NCI-H1417 treated with DMSO at 0.1 percent for 48 hours (cell line): ENCODE measurements at places on chromosomes 11 and 22.

DNA sequence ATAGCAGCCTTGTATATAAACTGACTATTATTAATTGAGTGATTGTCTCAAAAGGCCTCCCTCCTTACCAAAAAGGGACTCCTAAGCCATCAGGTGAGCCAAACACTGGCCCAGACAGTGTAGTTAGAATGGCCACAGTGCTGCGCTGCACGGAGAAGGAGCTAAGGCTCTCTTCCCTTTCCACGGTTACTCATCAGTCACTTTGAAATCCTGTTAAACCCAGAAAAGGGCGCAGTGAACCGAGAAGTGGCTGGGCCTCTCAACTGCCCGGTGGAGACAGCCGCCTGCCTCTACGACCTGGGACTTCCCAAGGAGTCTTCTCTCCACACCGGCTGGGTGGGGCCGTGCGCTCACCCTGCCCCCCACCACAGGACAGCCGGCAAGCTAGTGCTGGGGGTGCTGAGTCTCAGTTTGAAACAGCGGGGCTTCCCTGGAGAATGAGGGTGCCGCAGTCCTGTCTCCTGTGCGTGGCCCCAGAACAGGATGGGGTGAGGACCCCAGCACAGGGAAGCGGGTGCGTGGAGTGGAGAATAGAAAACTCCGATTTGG lies 1.3 kb downstream of the MYH9 start:
- no peak for DNase-seq

GRCh38 chr22:19111140-19111539 lies 11.1 kb downstream of the DGCR2 start:
- no peak for DNase-seq

DNA sequence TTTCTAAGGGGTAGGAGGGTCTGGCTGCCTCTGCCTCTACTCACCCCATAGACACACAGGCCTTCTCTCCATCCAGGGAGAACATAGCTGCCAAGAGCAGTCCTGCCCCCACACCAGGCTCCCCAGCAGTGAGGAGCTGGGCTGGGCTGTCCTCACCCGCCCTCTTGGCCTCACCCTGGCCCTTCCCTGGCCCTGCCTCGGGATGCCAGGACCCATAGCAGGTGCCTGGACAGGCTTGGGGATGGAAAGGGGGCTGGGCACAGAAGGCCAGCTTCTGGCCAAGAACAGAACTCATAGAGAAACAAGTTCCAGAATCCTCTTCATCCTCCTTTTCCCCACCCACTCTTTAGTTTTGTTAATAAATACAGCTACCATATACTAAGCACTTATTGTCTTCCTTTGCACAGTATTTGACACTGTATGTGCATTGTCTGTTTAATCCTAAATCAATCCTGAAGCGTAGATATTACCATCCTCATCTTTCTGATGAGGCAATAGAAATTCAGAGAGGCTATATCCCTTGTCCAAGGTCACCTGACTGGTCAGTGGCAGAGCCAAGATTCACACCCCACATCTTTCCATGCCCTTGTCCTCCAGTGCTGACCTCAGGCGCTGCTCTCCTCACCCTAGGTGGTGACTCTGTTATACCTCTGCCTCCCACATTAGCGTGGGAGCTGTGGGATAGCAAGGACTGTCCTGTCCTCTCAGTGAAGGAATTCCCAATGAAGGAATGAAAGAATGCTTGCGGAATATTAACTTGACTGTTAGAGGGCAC lies 22.0 kb upstream of the MYOD1 start:
- no peak for DNase-seq

- DNase-seq = no peak
Observed at GRCh38 chr11:34792814-34793258, 123.3 kb downstream of the APIP start.

GRCh38 chr22:49867303-49868265 lies 13.9 kb downstream of the ZBED4 start:
- DNase-seq = no peak

- DNase-seq = no peak
Observed at GRCh38 chr22:47297261-47298016, 535.0 kb downstream of the TBC1D22A start.

GRCh38 chr11:20112291-20113148 lies 47.8 kb downstream of the DBX1 start:
- no peak for DNase-seq

GRCh38 chr11:74926304-74927030 lies 22.4 kb downstream of the XRRA1 start:
- no peak for DNase-seq

DNA sequence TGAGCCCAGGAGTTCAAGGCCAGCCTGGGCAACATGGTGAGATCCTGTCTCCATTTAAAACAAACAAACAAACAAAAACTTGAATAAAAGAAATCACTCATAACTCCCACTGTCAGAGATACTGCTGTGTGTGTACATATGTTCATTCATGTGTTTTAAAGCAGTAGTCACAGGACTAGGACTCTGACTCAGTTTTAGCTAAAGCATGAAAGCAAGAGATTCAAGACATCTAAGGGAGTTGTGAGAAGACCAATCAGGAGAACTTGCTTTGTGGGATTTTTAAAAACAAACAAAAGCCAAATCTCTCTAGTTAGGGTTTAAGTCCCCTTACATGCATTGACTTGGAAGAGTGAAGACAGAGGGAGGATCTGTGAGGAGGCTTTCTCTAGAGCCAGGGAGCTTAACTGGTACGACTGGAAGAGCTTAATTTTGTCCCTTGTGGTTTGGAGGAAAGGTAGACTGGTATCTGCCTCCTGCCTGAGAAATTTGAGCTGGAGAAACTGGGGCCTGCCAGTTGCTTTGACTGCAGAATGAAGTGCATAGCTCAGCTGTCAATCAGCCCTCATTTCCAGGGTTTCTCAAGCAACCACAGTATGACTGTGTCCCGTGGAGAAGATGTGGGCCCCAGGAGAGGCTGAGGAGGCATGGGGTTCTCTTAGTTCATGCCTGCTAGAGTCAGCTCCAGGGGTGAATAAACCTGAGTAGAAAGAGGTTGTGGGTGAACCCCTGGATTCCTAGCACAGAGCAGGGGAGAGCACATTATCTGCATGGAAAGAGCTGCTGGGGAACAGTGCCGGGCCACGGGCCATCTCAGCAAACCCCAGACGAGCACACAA lies 30.6 kb downstream of the EXPH5 start:
- no peak for DNase-seq

DNA sequence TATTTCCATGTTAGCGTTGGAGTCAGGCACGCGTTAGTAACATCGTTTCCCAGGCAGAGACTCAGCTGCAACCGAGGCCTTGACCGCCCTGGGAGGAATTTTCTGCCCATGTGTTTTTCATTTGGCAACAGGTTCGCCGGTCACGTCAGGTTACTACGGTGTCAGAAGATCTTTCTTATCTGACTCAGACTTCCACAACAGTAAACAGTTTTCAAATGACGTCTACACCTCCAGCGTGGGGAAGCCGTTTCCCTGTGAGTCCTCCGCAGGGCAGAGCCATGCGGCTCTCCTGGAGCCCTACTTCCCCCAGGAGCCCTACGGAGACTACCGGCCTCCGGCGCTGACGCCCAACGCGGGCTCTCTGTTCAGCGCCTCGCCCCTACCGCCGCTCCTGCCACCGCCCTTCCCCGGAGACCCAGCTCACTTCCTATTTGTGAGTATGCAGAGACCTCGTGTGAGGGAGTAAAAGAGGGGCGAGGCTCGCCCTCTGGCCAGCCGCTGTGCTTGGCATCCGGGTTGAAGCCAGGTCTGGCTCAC lies 14.3 kb upstream of the POU2AF3 start:
- no peak for DNase-seq

GRCh38 chr11:71211631-71212030 lies 40.7 kb downstream of the SHANK2 start:
- DNase-seq = no peak

DNA sequence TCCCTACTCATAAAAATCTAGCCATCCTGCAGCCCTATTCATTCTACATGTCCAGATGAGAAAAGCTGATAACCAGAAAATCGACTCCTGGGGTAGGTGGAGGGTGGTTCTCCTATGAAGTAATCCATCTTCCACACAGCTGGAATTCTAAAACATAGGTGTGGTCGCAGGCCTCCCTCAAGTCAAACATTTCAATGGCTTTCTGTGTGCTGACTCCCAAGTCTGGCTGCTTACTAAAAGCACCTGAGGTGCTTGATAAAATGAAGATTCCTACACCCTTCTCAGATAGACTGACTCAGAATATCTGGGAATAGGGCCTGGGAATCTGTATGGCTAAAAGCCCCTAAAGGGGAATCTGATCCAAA lies 26.1 kb downstream of the IRAG1 start:
- DNase-seq = no peak

DNA sequence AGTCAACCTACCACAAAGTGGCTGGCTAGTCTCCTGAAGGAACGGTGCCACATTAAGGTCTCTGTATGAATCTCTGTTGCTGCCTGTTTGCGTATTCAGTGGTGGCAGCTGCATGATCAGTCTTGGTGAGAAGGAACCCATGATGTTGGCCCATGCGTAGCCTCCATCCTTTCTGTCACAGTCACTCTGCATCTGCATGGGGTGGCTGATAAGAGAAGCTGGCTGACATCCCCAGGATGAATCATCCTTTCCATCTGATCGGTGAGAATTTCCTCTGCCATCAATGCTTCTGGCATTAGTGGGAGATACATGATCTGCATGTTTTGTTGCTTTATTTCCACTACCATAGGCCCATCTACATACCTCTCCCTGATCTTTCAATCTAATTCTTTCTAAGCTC lies 199.0 kb upstream of the NECTIN1 start:
- no peak for DNase-seq

- no peak for DNase-seq
Observed at GRCh38 chr22:45968751-45969413, 8.1 kb downstream of the WNT7B start.

GRCh38 chr22:21590809-21591641 lies 23.5 kb downstream of the UBE2L3 start:
- DNase-seq = no peak

GRCh38 chr11:46308631-46309419 lies 31.4 kb downstream of the CREB3L1 start:
- DNase-seq = no peak

DNA sequence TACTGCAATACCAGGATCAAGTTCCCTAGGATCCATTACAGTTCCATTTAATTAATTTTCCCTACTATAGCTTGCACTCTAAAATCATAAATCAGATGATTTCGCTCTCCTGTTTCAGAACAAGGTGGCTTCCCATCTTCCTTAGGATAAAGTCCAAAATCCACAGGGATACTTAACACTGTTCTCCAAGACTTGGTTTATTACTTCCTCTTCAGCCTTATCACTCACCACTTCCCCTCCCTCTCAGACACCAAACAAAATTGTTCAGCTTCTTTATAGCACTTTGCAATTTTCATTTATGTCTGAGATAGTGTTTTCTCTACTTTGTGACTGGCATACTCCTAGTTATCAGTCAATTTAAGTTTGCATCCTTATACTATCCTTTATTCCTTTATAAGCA lies 124.6 kb downstream of the GRIA4 start:
- DNase-seq = no peak

- no peak for DNase-seq
Observed at GRCh38 chr11:122399375-122399774, 256.1 kb upstream of the UBASH3B start.

GRCh38 chr22:39418696-39419095 lies 19.1 kb downstream of the TAB1 start:
- DNase-seq = no peak

GRCh38 chr22:46416891-46417580 lies 81.5 kb downstream of the TRMU start:
- DNase-seq = no peak

DNA sequence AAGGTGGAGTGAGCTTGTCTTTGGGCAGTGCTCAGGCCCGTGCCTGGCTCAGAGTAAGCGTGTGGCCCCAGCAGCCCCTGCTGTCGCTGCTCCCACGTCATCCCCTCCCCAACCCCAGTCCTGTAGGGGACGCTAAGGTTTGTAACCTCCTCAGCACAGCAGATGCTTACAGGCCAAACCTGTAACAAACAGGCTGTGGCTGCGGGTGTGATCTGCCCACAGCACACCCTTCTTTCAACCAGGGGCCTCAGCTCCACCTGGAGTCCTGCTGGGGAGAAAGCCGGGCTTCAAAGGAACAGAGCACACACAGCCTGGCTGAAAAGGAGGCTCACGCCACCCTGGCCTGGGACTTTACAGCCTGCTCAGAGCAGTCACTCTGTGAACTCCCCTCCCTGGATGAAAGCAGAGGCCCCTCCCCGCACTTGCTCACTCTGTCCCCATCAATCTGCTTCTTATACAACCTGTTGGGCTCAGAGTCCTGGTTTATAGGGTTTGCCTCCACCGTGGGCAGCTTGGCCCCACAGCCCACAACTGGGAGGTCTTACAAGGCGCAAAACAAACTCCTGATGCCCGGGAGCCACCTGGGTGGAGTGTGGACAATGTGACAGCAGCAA lies 54.3 kb downstream of the SCUBE1 start:
- DNase-seq = no peak

- peak; percentile 60 for DNase-seq
Observed at GRCh38 chr11:128290106-128290840, 297.1 kb downstream of the ETS1 start.
